Stromal cell of bone marrow (primary cell): ENCODE measurements at places on chromosomes 3 and 15.

GRCh38 chr3:157529751-157530150, 26.5 kb upstream of the VEPH1 start:
- DNase-seq: no peak

- no peak for DNase-seq
Measured at GRCh38 chr3:24136624-24137310, 191.7 kb downstream of the NR1D2 start.

GRCh38 chr15:45648521-45649200, 13.8 kb downstream of the SQOR start:
- no peak for DNase-seq

DNA sequence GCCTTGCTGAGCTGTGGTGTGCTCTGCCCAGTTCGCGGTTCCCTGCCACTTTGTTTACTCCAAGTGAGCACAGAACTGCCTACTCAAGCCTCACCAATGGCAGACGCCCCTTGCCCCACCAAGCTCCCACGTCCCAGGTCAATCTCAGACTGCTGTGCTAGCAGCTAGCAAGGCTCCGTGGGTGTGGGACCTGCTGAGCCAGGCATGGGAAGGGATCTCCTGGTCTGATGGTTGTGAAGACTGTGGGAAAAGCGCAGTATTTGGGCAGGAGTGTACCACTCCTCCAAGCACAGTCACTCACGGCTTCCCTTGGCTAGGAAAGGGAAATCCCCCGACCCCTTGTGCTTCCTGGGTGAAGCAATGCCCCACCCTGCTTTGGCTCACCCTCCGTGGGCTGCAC, 45.0 kb downstream of the SLC12A6 start:
- DNase-seq: no peak

- DNase-seq: no peak
Measured at GRCh38 chr3:196677353-196677752, 34.7 kb downstream of the CEP19 start.

DNA sequence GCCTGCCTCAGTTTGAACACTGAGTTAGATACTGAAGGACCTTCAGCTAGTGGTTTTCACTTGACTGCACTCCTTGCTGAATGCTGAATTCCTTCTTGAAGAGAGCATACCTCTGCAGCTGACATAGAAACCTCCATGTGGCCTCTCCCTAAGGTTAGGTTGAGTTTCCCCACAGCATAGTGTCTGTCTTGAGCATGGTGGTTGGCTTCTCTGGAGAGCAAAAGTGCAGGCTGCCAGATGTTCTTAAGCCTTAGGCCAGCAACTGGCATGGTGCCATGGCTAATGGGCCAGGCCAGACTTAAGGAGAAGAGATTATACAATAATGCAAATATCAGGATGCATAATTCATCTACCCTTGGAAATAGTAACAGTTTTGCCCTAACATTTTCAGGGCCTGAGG, 545.6 kb upstream of the ZNF385D start:
- no peak for DNase-seq

GRCh38 chr3:25610167-25610566, 54.5 kb downstream of the TOP2B start:
- DNase-seq: no peak

DNA sequence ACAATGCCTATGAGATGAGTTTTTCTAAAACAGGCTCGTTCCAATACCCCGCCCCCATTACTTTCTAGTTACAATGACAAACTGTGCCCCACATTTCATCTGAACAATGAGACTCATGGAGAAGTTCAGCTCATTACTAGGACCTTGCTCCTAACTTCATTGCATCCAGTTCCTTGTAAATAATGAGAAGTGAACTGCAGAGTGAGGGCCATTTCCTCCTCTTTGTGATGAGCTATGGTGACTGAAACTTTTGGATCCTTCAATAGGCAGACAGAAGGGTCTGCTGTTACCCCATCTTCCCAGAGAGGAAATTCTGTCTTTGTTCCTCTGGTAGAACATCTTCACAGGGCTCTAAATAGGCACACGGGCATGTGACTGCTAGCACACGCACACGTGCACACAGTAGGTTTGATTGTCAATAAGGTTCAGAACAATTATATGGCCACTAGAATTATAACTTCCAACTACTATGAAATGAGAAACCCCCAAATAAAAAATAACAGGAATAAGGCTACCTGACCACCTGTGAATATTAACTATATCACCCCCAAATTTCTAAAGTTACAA, 51.8 kb downstream of the SERP1 start:
- DNase-seq: no peak

- DNase-seq: no peak
Measured at GRCh38 chr15:45174069-45174468, 13.7 kb downstream of the SHF start.

GRCh38 chr15:95598251-95598855, 732.1 kb upstream of the NR2F2 start:
- DNase-seq: no peak

- no peak for DNase-seq
Measured at GRCh38 chr15:74857082-74857655, 14.2 kb upstream of the ULK3 start.

DNA sequence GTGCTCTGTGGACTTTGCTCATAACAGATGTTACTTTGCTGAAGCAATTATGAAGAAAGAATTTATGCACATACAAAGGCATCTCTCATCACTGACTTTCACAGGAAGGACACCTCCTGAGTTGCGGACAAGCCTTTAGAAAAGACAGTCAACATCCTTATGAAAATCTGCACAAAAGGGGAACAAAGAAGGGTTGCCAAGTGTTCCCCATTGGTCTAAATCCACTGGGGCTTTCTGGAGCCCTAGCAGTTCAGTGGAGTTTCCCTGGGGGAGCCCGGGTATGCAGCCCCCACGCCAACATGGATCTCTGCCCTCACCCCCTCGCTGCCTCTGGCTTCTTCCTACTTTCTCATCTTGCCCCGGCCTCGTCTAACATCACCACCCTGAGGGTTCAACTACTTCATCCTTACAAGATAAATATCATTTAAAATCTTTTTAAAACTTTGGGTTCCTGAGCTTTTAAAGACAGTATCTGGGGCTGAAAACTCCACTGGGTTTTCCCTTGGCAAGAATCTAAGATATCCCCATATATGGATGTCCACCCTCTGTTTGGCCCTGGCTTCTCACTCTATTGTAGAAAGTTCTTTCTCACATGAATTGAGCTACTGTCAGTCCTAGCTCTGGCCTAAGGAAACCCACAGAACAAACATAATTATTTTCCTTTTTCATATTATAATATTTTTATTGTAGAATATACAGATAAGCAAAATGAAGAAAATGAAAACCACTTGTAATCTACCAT, 207.9 kb upstream of the RGMA start:
- DNase-seq: no peak

DNA sequence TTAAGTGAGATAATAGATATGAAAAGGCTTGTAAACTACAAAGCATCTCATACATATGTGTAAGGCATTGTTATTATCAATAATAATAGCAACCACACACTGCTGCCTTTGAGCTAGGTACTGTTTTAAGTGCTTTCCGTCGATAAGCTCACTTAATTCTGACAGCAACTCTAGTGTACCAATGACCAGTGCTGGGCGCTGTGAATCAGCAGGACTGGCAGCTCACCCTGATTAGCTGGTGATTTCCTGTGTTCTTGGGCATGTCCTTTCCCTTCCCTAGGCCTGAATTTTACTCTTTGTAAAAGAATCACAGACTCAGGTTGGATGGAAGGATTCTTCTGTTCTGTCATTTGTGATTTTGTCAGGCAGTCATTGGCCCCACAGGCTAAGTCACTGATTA, 215.6 kb downstream of the LPP start:
- DNase-seq: no peak

DNA sequence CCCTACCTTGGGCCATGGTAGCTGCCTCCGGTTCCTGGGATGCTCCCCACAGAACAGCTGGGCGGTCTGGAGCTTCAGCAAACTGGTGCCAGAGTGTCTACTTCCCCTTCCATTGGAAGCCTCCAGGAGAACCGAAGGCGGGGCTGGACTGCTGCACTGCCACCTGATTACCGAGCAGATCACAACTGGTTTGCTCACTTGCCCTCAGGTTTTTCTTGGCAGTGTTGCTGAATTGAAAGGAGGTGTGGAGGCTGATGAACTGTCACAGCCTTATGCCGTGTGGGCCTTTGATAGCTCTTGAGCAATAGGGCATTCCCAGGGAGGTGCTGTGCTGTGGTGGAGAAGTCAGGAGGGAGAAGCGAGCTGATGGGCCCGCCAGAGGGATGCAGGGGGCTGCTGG, at the start of gene TGM5:
TSS of gene TGM5 (minus strand) at position 95 of the 400 bp plus-strand sequence. CDS start at position 16, 79 bp downstream.
- DNase-seq: no peak

GRCh38 chr3:46395210-46395661, 11.6 kb downstream of the CCR5AS start:
- DNase-seq: no peak

DNA sequence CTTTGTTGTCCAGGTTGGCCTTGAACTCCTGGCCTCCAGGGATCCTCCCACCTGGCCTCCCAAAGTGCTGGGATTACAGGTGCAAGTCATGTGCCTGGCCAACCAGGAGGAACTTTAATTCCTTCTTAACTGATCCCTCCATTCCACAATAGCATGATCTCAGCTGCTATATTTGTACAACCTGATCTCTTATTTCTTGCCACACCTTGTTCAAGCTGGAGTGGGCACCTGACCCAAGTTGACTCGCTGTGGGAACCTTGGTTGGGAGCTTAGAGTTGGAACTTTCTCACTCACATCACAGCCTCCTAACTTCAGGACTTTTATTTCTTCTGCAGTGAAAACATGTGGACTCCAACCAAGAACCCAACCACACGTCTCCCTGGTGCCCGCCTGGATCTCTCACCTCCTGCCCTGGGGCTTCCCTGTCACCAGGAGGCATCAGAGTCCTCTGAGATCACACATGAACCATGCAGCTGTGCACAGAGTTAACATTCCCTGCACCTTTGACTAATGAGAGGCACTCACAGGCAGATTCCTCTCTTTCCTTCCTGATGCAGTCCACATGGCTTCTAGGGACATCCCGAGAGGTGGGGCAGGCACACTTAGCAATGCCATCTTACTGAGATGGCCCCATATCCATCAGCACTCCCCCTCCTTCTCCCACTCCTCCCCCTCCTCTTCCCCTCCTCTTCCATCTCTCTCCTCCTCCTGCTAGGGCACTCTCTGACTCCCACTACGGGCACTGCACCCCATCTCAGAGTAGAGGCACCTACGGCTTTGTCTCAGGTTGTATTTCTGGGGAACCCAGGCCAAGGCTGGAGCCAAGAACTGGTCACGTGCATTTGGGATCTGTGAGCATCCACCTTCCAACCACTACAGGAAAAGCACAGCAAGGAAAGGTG, 9.7 kb upstream of the CYFIP1 start:
- DNase-seq: no peak

GRCh38 chr3:70640481-70640880, 328.0 kb upstream of the MDFIC2 start:
- DNase-seq: no peak

GRCh38 chr3:195914648-195915473, 6.5 kb upstream of the TNK2 start:
- peak; percentile 97 for DNase-seq

GRCh38 chr3:169147238-169148008, 516.1 kb downstream of the MECOM start:
- no peak for DNase-seq

- no peak for DNase-seq
Measured at GRCh38 chr3:188025555-188025954, 128.4 kb upstream of the LPP start.

GRCh38 chr3:14297784-14298236, 104.6 kb upstream of the SLC6A6 start:
- no peak for DNase-seq

DNA sequence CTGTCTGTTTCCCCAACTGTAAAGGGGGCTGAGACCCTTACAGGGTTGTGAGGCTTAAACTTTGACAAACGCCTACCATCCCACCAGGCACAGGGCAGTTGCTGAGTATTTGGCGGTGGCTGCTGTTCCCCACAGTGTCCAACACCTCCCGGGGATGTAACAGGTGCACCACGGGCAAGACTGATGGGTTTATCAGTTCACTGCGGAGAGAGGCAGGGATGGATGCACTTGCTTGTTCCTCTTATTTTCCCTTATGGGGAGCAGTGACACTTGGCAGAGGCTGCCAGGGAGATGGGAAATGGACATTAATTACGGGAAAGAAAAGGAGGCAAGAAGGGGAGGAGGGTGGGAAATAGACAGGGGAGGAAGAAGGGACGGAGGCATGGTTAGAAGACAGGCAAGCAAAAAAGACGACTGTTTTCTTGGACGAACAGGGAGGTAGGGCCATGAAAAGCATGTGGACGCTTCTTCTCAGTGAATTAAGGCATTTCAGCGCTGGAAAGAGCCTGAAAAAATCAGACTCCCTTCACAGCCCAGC, 16.6 kb upstream of the ADIPOQ start:
- DNase-seq: no peak
